HTR-8/SVneo (cell line): ENCODE measurements at places on chromosomes 3 and 15.

DNA sequence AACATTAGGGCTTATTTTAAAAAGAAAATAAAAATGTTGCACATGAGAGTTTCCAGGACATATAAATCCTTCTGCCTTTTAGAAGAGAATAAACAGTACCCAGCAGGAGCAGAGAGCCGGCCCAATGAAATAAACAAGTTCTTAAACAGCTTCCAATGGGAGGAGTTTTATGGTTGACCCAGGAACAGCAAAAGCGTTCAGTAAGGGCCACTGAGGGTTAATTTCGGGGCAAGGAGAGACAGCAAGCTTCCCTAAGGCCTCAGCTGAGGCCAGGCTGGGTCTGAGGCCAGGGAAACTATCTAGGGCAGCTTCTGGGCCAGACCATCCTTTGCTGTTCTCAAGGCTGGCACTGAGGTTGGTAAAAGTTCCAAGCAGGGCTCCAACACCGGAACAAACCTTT, 3.4 kb downstream of the PDZRN3 start:
- no peak for DNase-seq

- peak; percentile 41 for DNase-seq
Observed at GRCh38 chr3:115788921-115789470, 165.7 kb downstream of the GAP43 start.

DNA sequence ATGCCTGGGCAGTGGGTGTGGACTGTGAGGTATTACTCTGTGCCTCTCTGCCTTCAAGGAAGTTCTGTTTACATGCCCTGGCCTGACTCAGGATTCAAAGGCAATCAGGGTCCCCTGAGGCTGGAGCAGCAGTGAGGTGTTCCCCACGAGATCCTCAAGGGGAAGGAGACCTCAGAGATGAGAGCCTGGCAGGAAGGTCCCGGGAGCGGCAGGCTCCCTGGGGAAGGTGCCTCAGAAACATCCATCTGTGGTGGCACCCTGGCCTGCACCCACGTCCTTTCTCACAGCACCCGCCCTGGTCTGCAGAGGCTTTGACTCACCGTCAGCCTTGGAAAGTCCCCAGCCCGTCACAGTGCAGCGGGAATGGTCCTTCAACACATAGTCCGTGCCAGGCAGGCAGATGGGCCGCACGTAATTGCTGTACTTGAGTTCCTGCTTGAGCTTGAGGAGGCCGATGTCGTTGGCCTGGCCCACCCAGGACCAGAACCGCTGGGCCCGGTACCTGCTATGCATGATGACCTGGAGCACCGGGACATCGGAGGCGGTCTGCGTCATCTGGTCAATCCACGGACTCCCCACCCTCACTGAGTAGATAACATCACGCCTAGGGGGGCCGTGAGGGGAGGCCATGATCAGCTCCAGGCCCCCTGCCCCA, 3.6 kb downstream of the PRSS50 start:
- DNase-seq, result no peak

DNA sequence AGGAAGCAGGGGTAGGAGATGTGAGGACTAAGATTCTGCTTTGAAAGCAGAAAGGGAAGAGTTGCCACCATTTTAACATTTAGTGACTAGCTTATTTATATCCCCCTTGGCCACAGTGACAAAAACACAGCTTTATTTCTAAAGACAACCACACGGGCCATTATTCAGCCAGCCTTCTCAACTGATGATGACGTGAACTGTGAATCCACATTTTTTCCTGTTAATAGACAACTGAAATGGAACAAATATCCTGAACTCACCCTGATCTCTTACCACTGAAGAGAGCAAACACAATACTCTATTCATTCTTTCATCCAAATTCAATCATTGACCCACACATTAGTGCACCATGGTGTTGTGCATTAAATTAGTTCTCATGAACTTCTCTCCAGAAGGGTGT, 145.1 kb downstream of the TNIK start:
- no peak for DNase-seq

- no peak for DNase-seq
Observed at GRCh38 chr3:10189557-10190354, 25.0 kb downstream of the IRAK2 start.

GRCh38 chr3:43148033-43148432, 42.2 kb upstream of the POMGNT2 start:
- no peak for DNase-seq

- no peak for DNase-seq
Observed at GRCh38 chr15:85755471-85755870, 39.3 kb downstream of the KLHL25 start.

DNA sequence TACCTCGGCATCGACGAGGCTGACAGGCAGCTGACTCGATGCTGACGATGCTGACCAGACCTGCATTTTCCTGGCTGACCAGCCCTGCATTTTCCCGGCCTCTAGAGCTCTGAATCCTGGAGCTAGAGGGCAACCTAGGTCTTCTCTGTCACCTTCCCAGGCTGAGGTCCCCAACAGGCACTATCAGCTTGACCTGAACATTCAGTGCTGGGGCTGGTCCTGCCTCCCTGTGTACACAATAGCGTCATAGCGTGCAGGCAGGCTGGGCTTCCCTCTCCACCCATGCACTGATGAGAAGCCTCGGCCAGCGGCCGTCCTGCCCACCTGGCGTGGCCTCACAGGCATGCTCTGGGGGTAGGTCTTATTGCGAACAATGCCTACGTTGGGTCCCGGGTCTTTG, 62.3 kb upstream of the SNRPA1 start:
- no peak for DNase-seq

- DNase-seq, result no peak
Observed at GRCh38 chr3:38022896-38023709, 6.3 kb downstream of the PLCD1 start.

GRCh38 chr15:58479941-58480340, 48.1 kb downstream of the LIPC start:
- no peak for DNase-seq

GRCh38 chr15:55526559-55527036, 18.6 kb upstream of the DNAAF4 start:
- DNase-seq, result peak; percentile 38

DNA sequence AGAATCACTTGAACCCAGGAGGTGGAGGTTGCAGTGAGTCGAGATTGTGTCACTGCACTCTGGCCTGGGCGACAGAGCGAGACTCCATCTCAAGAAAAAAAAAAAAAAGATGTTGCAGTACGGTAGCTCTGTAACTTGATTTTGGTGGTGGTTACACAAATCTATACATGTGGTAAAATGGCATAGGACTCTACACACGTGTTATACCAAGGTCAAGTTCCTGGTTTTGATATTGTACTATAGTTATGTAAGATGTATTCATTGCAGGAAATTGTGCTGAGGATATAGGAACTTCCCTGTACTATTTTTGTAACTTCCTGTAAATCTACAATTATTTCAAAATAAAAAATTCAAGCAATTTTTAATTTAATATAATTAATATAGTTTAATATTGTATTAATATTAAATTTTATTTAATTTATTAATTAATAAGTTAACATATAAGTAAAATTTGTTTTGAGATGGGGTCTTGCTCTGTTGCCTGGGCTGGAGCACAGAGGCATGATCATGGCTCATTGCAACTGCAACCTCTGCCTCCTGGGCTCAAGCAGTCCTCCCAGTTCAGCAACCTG, 9.9 kb downstream of the MYD88 start:
- no peak for DNase-seq

GRCh38 chr3:129014148-129014547, 13.0 kb downstream of the EFCC1 start:
- no peak for DNase-seq

- peak; percentile 33 for DNase-seq
Observed at GRCh38 chr3:127170814-127171213, 22.1 kb upstream of the PRR23E start.

- DNase-seq, result no peak
Observed at GRCh38 chr15:25850154-25851111, 12.7 kb downstream of the ATP10A start.

GRCh38 chr15:28955160-28955992, 69.6 kb downstream of the APBA2 start:
- DNase-seq, result peak; percentile 65

- DNase-seq, result no peak
Observed at GRCh38 chr3:154783061-154783460, 297.1 kb upstream of the MME start.

DNA sequence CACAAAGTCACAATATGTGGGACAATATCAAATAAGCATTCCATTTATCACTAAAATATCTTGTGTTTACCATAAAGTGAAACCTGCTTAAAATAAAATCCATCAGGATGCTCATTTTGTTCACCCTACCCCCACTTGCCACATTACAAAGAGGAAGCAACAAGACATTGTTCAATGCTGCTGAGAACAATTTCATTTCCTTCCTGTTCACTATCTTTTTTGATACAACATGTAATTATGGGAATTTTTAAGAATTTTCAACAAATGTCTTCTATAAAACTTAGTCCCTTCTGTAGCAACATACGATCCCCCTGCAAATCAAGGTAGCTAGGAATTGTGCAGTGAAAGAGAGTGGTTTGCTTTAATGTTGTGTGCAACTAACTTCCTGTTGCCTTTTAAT, 34.9 kb upstream of the GPR160 start:
- DNase-seq, result no peak

GRCh38 chr15:57565311-57565710, 26.4 kb upstream of the MYZAP start:
- no peak for DNase-seq

DNA sequence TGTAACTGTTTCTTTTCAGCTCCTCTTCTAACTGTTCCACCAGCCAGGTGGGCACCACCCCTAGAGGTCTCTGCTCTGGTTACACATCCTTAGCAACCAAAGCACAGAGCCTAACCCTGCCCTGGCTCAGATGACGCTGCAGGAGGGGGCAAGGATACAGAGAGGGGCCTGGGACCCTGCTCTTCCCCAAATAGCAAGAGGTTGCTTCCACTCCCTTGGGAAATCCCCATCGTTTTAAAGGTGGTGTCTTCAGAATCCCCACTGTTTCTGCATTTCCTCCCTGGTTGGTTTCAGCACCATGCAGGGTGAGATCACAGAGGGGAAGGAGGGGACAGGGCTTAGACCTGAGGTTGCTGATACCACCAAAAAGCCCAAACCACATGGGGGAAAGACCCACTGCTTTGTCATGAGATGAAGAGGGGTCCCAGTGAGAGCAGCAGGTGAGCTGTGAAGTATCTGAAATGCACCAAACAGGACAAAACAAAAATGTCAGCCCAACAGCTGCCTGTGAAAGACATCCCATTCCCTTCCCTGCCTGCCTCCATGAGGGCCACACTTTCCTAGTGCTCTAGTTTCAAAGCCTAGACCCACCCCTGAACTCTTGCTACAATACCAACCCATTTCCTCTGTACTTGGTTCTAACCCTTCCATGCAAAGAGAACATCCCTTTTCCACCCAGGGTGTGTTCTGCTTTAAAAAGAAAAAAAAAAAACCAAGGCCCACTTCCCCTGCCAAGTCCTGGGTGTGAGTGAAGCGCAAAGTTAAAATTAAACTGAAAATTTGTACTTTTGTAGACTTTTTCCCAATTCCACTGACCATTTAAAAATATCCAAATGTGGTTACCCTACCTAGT, 29.0 kb downstream of the ANP32A start:
- no peak for DNase-seq

- no peak for DNase-seq
Observed at GRCh38 chr15:49094923-49095322, 48.7 kb upstream of the SECISBP2L start.

DNA sequence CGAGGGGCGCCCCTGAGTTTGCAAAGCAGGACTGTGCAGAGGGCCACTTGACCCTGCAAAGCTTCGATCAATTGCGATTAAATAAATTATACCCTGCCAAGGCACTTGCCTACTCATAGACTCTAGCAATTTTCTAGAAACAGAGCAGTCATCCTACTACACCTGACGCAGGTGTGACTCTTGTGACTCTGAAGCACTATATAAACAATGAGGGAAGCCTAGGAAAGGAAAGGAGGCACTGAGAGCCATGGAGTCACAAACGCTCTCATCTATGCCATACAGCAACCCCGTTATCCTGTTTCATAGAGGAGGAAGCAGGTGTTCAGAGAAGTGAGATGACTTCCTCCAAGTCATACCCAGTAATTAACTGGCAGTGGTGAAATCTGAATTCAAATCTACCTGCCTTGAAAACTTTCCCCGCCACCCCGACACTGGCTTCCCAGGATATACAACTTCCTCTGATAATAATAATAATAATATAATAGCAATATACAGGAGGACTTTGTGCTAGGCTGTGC, 14.4 kb downstream of the ARHGEF3 start:
- DNase-seq, result no peak

GRCh38 chr15:76270876-76271275, 40.4 kb downstream of the ETFA start:
- no peak for DNase-seq

- DNase-seq, result no peak
Observed at GRCh38 chr3:48371651-48372376, at the start of gene FBXW12. TSS of gene FBXW12 (plus strand) at chr3:48372219. CDS start at chr3:48372768, 549 bp downstream.

DNA sequence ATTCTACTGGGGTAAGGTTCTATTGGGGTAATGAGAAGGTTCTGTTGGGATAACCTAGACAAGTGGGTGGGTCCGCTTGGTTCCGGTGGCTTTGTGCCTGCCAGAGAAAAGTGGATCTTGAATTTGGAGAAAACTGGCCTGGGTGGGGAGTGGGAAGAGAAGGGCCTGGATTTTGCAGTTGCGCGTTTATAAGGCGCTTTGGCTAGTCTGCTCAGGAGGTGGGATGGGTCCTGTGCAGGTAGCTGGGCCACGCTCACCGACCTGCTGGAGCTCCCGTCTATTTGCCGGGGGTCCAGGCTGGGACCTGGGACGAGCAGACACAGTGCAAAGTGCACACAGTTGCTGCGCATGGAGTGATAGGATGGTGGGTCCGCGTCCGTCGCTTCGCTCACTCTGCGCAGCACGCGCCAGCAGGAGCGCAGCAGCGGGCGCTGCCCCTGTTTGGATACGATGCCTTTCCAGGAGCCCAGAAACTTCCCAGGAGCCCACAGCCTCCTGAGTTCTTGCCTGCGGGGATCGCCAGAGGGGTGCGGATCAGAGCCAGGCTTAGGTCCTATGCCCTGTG, 1.3 kb upstream of the AP3B2 start:
- no peak for DNase-seq

DNA sequence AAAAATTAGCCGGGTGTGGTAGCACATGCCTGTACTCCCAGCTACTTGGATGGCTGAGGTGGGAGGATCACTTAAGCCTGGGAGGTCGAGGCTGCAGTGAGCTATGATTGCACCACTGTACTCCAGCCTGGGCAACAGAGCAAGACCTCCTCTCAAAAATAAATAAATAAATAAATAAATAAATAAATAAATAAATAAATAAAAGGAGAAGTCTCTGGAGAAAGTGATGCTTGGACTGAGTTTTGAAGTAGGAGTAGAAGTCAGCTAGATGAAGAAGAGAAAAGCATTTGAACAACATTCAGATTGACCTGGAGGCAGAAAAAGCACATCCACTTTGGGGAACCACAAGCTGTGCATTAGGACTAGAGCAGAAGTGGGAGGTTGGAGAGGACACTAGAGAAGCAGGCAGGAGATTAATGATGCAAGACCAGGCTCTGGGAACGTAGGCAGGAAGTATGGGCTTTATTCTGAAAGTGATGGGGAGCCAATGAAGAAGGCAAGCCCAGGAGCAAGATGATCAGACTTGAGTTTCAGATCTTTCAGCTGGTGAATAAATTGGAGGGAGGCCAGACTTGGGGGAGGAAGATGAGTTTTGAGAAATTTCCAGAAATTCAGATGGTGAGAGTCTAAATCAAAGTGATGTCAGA, 48.7 kb downstream of the KLHL6 start:
- no peak for DNase-seq
